ENCODE measurements at places on chromosomes 7 and 10.

DNA sequence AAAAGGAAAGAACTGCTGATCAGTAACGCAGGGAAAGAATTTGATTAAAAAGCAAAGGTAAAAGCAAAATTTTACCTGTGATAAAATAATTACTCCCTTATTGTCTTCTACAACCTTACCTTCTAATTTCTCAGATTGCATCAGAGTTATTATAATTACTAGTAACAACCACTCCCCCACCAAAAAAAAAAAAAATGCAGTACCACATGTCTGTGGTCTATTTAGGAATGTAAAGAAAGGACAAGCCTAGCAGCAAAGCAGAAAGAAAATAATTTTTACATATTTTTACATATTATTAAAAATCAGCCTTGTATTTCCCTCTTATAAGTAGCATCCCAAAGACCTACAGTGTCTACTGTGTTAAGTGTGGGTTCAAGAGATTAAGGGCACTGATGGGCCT, 430.4 kb downstream of the TFEC start:
- no peak for DNase-seq

- no peak for DNase-seq
These were observed 104.3 kb upstream of the PLXNA4 start for GRCh38 chr7:132680590-132680989.

DNA sequence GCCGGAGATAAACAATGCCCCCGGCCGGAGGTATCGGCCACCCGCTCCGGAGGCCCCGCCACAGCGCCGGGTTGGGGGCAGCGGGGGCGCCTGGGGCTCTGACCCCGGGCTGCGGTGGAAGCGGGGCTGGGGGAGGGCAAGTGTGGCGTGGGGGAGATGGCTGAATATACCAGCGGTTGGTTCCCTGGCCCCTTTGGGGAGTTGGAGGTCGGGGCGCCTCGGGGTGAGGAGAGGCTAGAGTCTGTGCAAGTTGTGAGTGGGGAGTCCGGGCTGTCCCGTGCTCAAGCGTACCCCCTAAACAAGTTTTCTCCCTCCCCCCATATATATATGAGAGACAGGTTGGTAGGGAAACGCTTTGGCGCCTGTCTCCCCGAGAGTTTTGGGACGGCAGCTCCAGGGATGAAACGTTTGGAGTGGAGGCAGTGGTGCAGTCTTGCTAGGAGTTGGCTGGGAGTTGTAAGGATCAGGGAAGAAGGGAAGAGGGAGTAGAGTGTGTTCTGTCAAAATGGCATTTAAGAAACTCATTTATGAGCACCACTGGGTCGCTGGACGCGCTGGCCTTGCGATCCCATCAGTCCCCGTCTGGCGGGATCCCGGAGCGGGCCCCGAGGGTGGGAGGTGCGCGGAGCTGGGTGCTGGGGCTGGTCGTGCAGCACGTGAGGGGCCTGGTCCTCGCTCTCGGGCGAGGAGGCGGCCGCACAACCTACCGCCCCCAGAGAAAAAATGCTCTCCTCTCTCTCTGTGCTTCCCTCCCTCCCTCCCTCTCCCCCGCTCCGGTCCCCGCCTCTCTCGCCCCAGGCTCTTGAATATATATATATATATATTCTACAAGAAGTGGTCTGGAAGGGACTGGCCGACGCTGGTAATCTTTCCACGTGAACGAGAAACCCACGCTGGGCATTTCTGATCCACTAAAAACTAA, 1.1 kb downstream of the TET1 start:
- no peak for DNase-seq

DNA sequence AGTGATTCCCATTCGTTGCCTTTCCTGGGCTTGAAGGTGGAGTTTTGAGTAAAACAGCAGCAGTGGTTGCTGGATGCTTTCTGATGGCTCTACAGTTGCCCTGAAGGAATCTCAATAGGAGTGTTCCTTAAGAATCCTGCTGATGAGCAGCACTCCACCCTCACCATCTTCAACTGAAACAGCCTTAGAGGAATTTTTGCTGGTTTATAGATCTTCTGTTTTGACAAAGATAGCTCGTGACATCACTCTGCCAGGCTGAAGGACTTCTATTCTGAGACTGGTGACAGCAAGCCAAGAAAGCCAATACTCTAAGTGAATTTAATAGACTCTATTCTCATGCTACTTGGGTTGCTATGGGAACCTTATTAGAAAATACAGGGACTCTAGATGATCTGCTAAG, 1014.7 kb downstream of the NRG3 start:
- DNase-seq = no peak

DNA sequence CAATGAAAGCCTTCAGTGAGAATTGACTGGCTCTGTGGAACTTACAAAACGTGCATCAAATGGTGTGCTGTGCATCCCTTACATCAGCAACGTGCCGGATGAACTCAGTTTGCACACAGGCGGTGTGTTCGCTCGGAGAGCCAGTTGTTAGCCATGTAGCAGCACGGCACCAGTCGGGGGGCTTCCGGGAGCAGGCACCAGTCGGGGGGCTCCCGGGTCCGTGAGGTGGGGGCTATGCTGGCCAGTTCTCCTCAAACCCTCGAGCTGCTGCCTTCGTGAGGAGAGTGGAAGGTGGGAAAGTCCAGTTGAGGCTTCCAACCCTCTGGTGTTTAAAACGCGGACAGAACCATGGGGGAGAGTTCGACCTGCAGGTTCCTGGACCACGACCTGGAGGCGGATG, 34.9 kb upstream of the UTF1 start:
- no peak for DNase-seq

DNA sequence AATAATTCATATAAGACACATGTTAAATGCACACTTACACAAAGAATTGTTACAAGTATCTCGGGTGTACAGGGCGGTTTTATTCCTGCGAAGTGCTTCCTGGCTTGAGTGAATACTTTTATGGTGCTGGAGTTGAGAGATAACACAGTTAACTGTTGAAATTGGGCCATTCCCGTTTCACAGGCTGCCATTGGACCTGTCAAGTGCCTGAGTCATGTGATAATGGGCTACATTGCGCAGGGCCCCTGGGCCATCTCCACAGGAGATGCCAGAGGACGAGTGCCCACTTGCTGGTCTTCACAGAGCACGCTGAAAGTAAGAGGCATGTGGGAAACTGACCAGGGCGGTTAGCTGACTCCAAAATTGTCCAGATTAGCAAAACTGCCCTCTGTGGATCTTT, 4.8 kb downstream of the FBH1 start:
- DNase-seq = no peak

- no peak for DNase-seq
These were observed 78.9 kb upstream of the DDC start for GRCh38 chr7:50644114-50644513.

DNA sequence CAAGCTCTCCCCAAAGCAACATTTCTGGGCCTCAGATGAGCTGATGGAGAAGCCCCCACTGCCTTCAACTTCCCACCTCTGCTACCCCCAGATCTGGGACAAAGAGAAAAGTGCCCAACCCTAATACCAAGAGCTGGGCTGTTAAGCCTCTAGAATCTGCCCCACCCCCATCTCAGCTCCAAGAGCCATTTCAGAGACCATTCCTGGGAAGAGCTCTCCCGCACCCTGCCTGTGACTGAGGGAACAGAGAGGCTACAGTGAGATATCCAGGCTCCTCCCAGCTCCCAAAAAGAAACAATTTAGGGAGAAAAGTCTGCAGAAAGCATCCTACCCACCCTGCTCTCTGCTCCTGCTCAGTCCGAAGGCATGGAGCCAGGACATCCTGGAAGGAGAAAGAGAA, 2.5 kb upstream of the KCNH2 start:
- no peak for DNase-seq

DNA sequence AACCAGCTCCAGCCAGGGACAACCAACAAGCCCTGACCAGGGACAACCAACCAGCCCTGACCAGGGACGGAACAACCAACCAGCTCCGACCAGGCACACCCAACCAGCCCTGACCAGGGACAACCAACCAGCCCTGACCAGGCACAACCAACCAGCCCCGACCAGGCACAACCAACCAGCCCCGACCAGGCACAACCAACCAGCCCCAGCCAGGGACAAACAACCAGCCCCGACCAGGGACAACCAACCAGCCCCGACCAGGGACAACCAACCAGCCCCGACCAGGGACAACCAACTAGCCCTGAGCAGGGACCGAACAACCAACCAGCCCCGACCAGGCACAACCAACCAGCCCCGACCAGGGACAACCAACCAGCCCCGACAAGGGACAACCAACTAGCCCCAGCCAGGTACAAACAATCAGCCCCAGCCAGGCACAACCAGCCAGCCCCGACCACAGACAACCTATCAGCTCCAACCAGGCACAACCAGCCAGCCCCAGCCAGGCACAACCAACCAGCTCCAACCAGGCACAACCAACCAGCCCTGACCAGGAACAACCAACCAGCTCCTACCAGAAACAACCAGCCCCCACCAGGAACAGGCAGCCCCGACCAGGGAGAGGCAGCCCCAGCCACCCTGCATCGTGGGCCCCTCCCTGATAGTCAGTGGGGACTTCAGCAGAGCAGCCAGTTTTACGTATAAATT, 56.4 kb downstream of the PROSER2 start:
- no peak for DNase-seq

DNA sequence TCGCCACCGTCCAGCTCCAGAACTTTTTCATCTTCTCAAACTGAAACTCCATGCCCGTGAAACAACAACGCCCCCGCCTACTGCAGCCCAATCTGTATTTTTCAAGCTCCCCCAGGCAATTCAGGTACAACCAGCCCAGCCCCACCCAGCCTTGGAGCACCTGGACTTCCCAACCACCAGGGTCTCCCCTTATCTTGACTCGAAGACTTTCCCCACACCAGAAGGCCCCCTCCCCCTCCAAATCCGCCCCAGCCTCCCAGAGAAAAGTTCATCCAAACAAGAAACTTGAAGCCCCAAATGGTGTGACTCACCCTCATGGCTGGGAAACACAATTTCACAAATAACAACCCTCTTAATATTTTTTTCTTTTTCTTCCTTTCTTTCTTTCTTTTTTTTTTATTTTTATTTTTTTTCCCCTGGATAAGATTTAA, 10.6 kb downstream of the ZCCHC24 start:
- no peak for DNase-seq

DNA sequence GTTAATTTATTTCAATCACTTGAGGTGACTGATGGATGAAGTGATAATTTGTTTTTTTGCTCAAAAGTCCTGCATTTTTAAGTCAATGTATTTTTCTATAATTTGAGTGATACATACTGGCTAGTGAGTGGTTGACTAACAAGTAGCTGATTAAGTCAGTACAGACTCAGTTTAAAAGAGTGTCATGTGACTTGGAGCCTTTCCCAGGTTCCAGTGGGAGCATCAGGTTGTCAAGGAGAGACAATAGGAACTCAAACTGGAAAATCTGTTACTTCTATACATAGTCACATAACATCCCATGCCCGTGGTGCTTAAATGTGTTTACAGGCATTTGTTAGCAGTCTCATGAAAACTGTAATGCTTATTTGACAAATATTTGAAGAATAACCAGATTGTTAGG, 154.7 kb downstream of the ANK3 start:
- no peak for DNase-seq

- no peak for DNase-seq
These were observed 224.3 kb upstream of the PLXNA4 start for GRCh38 chr7:132800522-132800921.

GRCh38 chr7:2142386-2142785, 90.4 kb downstream of the MAD1L1 start:
- DNase-seq = no peak

DNA sequence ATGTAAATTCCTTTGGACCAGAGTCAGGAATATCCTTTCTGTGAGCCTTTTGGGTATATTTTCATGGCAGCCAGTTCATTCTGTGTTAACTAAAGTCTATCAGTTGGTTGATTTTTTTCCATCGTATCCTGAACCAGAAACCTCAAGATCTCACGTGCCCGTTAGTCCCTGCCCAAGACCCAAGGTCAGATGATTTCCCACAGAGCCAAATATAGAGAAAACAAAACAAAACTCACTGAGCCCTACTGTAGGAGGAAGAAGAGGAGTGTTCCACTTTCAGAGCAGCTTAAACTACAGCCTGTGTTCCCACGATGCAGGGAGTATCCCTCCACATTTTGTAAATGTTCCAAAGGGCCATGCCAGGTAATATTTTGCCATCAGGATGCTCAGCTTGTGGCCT, 96.0 kb upstream of the ADO start:
- no peak for DNase-seq

DNA sequence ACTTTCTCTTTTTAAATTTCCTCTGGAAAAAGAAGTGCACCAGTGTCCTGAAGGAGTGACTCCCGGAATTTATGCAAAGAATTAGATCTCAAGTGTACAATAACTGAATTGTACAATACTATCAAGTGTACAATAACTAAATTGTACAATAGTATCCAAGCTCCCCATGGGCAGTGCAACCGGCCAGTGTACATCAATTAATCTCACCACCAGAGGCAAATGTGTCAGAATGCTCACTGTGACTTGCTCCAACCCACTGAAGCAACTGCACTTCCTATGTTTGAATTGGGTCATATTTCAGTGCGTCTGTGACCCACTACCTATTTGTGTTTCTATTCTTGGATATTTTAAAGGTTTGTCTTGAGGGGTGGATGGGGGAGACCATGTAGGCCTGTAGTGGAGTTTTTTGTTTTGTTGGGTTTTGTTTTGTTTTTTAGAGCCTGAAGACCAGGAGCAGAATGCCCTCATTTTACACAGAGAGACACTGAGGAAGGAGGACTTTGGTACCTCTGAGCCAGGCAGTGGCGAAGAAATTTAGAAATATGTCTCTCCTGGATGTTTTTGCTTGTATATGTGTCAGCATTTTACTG, 78.5 kb upstream of the CTTNBP2 start:
- DNase-seq = no peak

Data from substantia nigra (tissue), 51 donors.